HTR-8/SVneo (cell line): ENCODE measurements at places on chromosomes 2 and 18.

DNA sequence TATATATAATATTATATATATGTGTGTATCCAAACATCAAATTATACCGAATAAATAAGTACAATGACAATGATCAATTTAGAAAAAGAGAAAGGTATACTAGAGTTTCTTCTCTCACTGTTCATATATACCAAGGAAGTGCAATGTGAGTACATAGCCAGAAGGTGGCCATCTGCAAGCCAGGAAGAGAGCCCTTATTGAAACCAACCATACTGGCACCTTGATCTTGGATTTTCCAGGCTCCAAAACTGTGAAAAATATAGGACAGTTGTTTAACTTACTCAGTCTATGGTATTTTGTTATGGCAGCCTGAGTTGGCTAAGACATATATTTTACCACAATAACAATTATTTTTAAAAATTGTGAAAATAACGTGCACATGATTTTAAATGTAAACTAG lies 1490.2 kb upstream of the SLC39A10 start:
- no peak for DNase-seq

DNA sequence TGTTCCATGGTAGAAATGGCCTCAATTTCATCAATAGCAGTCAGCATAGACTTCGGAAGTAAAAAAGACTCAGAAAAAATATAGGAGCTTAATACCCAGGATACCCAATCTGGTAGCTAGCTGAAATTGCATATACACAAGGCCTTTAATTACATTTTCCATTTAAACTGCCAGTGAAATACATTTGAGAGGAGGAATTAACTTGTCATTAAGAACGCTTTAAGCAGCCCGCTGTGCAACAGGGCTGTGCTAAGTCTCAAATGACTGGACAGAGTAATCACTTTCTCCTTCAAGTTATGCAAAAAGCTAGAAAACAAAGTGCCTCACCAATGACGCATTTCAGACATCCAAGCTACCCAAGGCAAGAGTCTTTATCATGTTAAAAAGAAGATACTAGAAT lies 558.8 kb downstream of the MBD2 start:
- no peak for DNase-seq

GRCh38 chr18:28559511-28559910 lies 382.6 kb upstream of the CDH2 start:
- DNase-seq, result no peak

GRCh38 chr2:216031960-216032689 lies 18.8 kb upstream of the MREG start:
- DNase-seq, result no peak

DNA sequence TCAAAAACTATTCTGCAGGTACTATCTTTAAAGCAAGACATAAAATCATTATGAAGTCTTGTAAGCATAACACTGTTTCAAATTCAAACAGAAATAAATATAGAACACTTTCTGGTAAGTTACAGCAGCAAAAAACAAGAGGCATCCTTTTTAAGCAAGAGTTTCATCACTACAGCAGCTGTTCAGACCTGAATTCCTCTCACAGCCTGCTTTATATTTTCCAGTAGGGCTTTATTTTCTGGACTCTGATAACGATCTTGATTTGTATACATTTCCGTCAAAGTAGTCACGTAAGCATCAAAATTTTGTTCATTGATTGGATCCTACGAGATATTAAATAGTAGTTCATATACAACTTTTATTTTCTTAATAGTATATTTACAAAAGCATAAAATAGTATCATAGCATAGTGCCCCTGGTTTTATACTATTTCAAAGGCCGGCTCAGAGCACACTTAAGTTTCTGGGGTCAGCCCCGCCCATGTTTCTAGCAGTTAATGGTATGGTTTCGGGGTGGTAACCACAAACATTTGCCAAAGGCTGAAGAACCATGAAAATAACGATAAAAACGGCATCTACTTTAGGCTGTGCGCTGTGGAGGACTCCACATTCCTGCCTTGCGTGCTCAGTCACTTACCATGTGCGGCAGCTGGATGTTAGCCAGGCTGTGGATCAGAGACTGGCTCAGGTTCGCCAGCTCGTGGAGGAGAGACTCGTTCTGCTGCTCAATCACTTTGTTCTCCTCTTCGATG lies 47.5 kb upstream of the PXDN start:
- DNase-seq, result no peak

DNA sequence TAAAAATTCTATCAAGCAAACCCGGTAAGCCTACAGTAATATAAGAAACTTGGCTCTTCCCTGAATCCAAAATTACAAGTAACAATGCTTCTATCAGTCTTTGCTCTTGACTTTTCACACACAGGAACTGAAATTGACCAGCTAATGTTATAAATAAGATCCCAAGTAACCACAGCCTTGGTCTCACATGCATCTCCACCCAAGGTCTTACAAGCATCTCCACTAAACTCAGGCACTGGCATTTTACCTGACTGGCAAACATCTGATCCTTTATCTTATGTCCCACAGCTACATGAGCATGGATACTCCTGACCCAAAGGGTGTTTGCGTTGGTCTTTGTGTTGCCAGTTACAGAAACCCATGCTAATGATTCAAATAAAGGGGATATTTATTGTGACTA lies 302.3 kb upstream of the EPHA4 start:
- no peak for DNase-seq

GRCh38 chr2:219274361-219274921 lies 4.7 kb upstream of the DNAJB2 start:
- peak; percentile 80 for DNase-seq

- DNase-seq, result no peak
These were observed 1374.5 kb upstream of the NXPH2 start for GRCh38 chr2:140154706-140155105.

GRCh38 chr2:1503471-1504310 lies 90.4 kb downstream of the TPO start:
- no peak for DNase-seq

DNA sequence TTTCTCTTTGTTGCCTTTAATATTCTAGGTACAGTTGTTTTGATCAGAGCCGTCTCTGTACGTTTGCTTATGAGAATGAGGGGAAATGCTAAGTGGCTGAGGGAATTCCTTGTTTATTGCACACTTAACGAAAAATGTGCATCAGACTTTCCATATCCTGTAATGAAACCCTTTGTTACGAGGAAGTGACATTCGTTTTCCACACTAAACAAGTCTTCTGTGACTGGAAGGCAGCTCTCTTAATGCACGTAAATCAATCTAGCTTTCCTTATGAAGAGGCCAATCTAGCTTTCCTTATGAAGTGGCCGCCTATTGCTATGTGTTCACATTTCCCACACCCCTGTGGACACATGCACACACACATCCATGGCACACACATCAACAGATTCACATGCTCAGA lies 186.2 kb downstream of the SNTG2 start:
- no peak for DNase-seq

GRCh38 chr18:48896875-48897511 lies 53.8 kb downstream of the SMAD7 start:
- no peak for DNase-seq

- DNase-seq, result no peak
These were observed 230.9 kb downstream of the RBM43 start for GRCh38 chr2:151030663-151031230.

DNA sequence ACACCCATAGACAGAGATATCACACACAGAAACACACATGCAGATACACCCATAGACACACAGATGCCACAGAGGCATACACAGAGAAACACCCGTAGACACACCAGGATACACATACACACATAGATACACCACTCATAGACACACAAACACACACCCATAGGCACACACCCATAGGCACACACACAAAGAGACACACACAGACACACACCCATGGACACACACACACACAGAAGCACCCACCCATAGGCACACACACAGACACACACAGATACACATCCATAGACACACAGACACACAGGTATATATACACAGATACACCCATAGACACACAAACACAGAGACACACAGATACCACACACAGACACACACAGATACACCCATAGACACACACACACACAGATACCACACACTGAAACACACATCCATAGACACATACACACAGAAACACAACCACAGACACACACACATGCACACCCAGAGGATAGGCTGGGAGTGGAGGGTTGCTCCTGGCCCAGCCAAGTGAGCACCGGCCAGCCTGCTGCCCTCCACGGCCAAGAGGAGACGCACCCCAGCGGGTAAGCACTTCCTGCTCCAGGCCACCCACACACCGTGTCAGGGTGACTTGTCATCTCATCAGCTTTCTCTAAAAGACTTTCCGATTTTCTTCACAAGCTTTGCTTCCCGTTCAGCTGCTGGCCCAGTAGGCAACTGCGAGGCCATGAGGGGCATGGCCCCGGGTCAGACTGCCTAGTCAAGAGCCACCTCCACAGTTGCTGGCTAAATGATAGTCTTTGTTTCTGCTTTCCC lies 14.1 kb upstream of the CNNM3 start:
- no peak for DNase-seq

DNA sequence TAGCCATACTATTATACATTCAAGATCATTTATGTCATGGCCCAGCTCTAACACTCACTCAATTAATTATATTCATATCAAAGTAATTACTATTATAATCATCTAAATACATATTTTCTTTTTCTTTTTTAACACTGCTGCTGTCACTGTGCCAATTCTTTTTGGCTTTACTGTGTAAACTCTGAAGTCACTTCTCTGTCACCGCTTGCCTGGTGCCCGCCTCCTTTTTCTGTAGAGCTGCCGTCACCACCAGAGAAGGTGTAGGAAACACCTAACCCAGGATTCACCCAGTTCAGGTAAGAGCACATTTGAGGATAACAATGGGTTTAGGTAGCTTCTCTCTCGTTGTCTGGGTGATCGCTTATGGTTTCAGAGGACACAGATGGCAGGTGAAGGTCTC lies 93.3 kb downstream of the AOX1 start:
- no peak for DNase-seq

DNA sequence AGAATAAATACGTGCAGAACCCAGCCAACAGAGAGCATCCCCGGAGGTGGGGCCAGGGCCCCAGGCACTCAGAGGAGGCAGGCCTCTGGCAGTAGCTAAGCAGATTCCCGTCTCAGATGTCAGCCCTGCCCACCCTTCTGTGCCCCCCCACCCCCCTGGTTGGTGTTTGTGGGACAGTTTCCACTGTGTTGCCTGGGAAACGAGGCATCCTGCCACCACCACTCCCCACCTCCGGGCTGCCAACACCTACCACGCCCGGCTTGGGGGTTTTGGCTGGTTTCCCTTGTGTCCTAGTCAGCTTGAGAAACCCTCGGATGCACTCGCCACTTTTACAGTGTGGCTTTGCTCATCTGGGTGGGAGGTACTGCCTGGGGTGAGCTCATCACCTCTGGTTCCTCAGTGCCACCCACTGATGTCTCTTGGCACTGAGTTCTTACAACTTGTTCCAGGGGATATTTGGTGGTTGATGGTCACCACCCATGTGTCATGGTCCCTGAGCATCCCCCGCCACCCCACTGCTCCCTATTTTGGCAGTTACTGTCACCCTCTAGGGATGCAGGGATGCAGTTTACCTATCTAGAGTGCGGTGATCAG lies 72.4 kb upstream of the YWHAQ start:
- DNase-seq, result peak; percentile 90

DNA sequence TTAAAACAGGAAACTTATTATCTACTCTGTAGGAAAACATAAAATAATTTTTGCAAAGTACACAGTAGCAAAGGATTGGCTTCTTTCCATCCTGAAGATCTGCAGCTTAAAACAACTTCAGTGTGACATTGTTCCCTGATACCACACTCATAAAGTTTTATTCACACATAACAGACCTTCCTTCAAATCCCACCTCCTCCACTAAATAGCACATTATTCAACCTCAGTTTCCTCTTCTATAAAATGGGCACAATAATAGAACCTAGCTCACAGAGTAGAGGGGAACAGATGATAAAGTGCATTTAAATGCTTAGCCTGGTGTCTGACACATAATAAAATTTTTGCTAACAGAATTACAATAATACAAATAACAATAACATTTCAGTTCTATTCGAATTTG lies 250.4 kb upstream of the RBBP8 start:
- DNase-seq, result no peak

DNA sequence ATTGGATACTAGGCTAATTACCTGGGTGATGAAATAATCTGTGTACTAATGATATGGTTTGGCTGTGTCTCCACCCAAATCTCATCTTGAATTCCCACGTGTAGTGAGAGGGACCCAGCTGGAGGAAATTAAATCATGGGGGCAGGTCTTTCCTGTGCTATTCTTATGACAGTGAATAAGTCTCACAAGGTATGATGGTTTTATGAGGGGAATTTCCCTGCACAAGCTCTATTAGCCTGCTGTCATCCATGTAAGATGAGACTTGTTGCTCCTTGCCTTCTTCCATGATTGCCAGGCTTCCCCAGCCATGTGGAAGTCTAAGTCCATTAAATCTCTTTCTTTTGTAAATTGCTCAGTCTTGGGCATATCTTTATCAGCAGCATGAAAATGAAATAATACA lies 394.1 kb upstream of the SYT4 start:
- no peak for DNase-seq

GRCh38 chr2:37506407-37507050 lies 162.1 kb downstream of the QPCT start:
- DNase-seq, result no peak

- no peak for DNase-seq
These were observed 32.7 kb downstream of the ABI2 start for GRCh38 chr2:203360833-203361430.

- no peak for DNase-seq
These were observed 49.3 kb downstream of the NRP2 start for GRCh38 chr2:205731583-205731981.

- no peak for DNase-seq
These were observed 154.1 kb upstream of the ZNF804A start for GRCh38 chr2:184444217-184444616.

GRCh38 chr2:177506998-177507397 lies 114.4 kb downstream of the AGPS start:
- no peak for DNase-seq

GRCh38 chr2:207253666-207254345 lies 88.1 kb upstream of the KLF7 start:
- peak; percentile 54 for DNase-seq

DNA sequence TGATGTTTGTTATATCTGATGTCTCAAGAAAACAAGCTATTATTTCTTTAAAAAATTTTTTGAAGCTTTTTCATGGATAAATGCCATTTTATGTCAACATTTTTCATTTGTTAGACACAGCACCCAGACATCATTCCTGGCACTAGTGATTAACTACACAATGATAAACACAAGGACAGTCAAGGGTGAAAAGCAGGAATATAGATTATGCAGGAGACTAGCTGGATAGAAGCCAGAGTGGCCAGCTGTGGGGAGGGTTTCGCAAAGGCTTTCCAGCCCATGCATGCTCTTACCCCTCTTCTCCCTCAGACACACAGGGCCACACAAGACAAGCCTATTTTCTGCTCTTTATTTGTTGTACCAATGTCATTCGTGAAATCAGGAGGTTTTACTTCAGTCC lies 127.1 kb upstream of the TTC39C start:
- no peak for DNase-seq

- no peak for DNase-seq
These were observed 236.3 kb upstream of the FSIP2 start for GRCh38 chr2:185502351-185502750.
